ENCODE measurements at places on chromosomes 3 and 15.

GRCh38 chr3:59580996-59581395 is 531.2 kb upstream of the CFAP20DC start:
- no peak for DNase-seq

- DNase-seq = no peak
These were observed 270.8 kb upstream of the TOPAZ1 start for GRCh38 chr3:43970920-43971319.

DNA sequence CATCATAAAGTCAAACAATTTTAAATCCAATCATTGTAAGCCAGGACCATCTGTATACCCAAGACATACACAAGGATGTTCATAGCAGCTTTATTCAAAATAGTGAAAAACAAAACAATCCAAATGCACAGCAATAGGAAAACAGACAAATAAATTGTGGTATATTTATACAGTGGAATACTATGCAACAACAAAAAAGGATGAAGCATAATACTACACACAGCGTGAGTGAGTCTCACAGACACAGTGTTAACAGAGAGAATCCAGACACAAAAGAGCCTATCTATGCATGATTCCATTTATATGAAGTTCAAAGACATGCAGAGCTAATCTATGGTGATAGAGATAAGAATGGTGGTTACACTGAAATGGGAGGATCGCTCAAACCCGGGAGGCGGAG is 5.6 kb upstream of the MUC20 start:
- no peak for DNase-seq

DNA sequence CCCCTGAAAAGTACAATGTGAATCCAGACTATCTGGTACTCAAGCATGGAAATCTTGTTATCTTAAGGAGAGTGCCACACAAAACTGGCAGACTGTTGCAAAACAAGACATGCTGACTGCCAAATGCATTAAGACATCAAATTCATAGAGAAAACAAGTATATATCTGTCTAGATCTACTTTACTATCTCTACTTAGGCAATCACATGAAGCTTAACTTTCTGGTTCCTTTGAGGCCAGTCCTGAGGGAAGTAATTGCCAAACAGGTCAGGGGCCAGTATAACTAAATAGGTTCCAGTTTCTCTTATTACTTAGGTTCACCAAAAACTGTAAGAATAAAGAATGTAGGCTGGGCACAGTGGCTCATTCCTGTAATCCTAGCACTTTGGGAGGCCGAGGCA is 15.9 kb upstream of the SLC4A7 start:
- no peak for DNase-seq
